ENCODE measurements at places on chromosomes 6 and 20. TPM values are rescaled to one million over a fixed set of nuclear protein-coding genes. Genes with fewer than 3 reads are reported as not detected.

GRCh38 chr6:111872401-111873177, 663 bp downstream of the FYN start:
- H3K4me3 ChIP-seq: peak overlapping the region; percentile 96
- H3K27ac ChIP-seq: peak overlapping the region; percentile 53
- DNase-seq: peak; percentile 35
- no peaks in the 10 kb centered on the region for H3K27me3 ChIP-seq

DNA sequence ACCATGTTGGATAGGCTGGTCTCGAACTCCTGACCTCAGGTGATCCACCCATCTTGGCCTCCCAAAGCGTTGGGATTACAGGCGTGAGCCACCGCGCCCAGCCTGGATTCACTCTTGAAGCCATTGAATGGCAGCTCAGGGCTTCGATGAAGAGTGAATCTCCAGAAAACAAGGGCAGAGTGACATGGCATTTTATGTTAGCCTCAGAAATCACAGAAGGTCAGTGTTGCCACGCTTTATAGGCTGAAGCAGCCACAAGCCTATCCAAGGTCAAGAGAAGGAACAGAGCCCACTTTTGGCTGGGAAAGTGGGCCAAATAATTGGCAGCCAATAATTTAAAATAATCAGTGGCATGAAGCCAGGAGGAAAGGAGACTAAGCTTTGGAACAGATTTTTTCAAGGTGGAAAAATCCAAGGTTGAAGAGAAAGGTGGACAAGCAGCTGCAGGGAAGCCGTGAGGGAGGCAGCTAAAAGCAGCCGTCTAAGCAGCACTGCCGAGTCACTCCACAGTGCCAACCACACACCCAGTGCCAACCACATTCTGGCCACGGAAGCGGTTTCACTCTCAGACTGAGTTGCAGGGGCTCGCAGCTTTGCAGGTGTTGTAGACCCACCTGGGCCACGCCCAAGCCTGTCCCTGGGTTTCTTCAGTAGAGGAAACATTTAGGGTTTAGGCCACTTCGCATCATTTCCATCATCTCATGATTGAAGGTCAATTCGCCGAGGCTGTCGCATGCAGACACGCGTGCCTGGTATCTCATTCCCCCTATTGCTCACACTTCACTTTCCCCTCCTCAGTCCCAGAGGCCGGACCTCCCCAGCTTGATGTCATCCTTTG, 17.4 kb upstream of the AVP start:
- H3K36me3 ChIP-seq: no peaks in the 10 kb centered on the region
- no peak overlapping the region for H3K4me3 ChIP-seq
- no peak for DNase-seq
- H3K27ac ChIP-seq: no peak overlapping the region
- H3K4me1 ChIP-seq: no peaks in the 10 kb centered on the region

Gene NFATC2
- 12.9 TPM for total RNA-seq

DNA sequence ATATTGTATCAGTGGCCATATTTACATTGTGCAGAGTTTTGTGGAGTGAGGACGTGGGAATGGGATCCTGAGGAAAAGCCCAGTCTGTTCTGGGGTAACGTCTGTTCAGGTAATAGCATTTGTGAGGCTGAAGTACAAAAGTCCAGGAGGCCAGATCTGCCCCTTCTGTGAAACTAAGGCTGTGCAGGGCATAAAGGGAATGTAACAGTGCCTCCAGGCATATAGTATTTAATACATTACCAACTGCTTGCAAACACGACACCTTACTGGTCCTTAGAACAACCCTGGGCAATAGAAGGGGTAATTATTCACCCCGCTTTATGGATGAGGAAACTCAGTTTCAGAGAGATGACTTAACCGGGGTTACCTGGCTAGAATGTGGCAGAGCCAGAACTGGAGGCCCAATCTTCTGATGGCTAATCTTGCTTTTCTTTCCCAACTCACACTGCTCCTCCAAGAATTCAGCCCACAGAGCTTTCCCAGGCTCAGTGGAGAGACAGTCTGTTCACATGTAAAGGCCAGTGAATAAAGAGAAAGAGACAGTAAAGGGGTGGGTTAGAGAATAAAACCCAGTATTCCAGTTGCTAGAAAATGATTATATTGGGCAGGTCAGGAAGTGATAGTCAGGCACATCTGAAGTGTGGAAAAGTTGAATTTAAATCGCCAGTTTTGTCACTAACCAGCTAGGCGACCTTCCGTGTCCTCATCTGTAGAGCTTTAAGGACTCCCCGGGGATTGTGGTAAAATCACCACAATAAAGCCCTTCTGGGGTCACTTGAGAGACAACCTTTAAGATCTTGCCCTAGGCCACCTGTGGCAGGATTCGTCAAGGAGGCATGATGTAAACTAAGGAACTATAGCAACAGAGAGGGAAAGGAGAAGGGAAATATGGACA, 280.7 kb upstream of the CITED2 start:
- no peaks in the 10 kb centered on the region for H3K4me1 ChIP-seq
- no peak for DNase-seq
- H3K4me3 ChIP-seq: no peak overlapping the region
- H3K36me3 ChIP-seq: no peaks in the 10 kb centered on the region
- H3K27me3 ChIP-seq: no peaks in the 10 kb centered on the region
- H3K27ac ChIP-seq: no peak overlapping the region

- H3K36me3 ChIP-seq: no peaks in the 10 kb centered on the region
- H3K27ac ChIP-seq: no peak overlapping the region
- H3K27me3 ChIP-seq: no peaks in the 10 kb centered on the region
- no peaks in the 10 kb centered on the region for H3K4me1 ChIP-seq
- H3K4me3 ChIP-seq: no peak overlapping the region
Measured at GRCh38 chr6:8865451-8865850, 430.1 kb upstream of the SLC35B3 start.

DNA sequence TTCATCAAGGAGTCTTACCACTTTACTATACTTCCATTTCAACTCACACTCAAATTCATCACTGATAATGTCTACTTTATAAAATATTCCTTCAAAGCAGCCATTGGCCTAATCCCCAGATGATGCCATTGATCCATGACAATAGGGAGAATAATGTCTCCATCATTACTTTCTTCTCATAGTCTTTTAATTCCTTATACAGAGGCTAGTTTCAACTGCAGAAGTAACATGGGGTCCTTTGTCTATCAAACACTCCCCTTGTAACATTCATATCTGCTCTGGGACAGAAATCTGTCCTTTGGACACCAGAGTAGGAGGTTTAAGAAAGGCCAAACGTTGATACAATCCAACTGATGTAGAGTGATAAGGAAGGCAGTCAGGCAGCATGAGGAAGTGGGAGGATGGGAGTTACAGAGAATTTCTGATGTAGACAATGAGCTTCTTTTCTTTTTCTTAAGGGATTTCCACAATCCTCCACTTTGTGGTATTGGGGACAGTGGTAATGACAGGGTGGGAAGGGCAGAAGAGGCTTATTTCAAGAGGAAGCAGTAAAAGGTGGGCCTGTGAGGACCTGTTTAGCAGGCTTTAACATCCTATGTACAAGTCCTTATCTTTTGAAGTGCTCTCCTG, 18.9 kb upstream of the HLA-DOA start:
- no peaks in the 10 kb centered on the region for H3K36me3 ChIP-seq
- no peak overlapping the region for H3K4me3 ChIP-seq
- no peak for DNase-seq

GRCh38 chr20:7714549-7714948, 225.7 kb downstream of the HAO1 start:
- no peaks in the 10 kb centered on the region for H3K27me3 ChIP-seq
- no peak overlapping the region for H3K27ac ChIP-seq
- no peaks in the 10 kb centered on the region for H3K36me3 ChIP-seq
- no peak overlapping the region for H3K4me3 ChIP-seq
- H3K4me1 ChIP-seq: no peaks in the 10 kb centered on the region
- no peak for DNase-seq

DNA sequence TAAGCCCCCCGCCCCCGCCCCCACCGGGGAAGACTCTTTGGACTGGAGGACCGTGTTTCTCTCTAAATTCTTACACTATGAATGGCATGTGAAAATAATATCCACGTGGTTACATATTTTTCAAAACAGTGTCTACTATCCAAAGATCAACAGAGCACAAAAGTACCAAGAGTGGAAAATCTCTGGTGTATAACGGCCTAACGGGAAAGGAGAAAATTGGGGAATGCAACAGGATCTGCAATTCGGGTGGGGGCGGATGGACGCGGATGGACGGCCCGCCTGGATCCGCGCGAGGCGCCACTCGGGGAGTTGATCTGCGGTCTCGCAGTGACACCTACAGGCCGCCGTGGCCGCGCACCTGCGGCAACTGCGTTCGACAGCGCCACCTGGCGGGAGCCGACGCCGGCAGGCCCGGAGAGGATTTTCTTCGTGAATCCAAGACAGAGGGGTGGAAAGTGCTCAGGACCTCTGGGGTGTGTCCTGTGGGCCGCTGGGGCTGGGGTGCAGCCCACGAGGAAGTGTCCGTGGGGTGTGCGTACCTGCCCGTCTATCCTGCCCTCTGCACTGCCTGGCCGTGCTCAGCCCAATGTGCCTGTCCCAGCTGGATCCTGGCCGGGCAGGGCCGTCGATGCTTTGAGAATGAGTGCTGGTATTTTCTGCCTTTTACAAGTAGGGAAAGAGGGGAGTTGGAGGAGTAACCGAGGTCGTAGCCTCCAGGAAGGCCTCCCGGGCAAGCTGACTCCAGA, 18.6 kb downstream of the ANKRD60 start:
- no peaks in the 10 kb centered on the region for H3K4me1 ChIP-seq
- H3K27me3 ChIP-seq: no peaks in the 10 kb centered on the region
- no peak overlapping the region for H3K4me3 ChIP-seq
- no peaks in the 10 kb centered on the region for H3K36me3 ChIP-seq

Gene CD93
- 413 TPM for total RNA-seq

DNA sequence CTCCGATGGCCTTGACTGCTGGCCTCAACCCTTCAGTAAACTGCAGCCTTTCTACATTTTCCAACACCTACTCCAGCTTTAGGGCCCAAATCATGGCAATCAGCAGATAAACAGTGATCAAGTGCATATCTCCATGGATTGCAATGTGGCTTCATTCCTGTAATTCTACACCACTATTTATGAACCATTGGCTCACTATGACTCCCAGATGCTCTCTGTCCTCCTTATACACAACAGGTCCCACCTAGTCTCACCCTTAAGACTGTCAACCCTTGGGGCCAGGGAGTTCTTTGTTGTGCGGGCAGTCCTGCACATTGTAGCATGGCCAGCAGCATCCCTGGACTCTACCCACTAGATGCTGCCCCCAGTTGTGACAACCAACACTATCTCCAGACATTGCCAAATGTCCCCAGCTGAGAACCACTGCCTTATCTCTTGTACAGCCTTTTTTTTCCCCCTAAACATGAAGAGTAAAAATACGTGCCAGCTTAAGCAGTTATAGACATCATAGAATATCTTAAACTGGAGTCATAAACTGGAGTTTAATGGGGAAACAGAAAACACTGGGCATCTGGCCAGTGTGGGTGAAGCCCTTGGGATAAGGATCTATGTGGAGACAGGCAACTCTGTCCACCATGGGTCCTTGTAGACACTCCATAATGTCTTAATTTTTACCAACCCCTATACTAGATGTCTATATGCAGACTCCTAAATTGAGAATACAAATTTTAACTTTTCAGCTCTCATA, 21.1 kb downstream of the MRPL14 start:
- H3K4me3 ChIP-seq: no peak overlapping the region
- H3K36me3 ChIP-seq: peaks cover 6% of the 10 kb centered on the region
- peak overlapping the region; percentile 89 for H3K27ac ChIP-seq
- peaks cover 37% of the 10 kb centered on the region for H3K4me1 ChIP-seq
- H3K27me3 ChIP-seq: no peaks in the 10 kb centered on the region
- DNase-seq: peak; percentile 23

DNA sequence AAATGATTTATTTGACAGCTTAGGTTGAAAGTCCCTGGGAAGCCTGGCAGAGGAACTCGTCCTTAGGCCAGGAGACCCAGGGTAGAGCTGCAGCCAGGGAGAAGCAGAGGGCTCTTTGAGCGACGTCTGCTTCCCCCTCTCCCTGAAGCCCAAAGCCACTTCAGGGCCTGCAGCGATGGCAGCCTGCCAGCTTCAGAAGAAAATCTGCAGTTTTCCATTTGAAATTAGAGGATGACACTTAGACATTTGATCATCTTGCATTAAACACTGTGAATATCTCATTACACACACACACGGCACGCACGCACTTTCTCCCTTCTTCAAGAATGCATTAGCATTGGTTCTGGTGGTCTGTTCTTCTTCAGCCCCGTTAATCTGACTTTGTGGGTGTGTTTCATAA, 96.5 kb downstream of the PLEKHG1 start:
- DNase-seq: no peak
- H3K27me3 ChIP-seq: no peaks in the 10 kb centered on the region
- H3K27ac ChIP-seq: no peak overlapping the region

- DNase-seq: peak; percentile 96
- no peaks in the 10 kb centered on the region for H3K36me3 ChIP-seq
- H3K27ac ChIP-seq: peak overlapping the region; percentile 74
- peak overlapping the region; percentile 23 for H3K4me3 ChIP-seq
- H3K27me3 ChIP-seq: no peaks in the 10 kb centered on the region
- peaks cover 25% of the 10 kb centered on the region for H3K4me1 ChIP-seq
Measured at GRCh38 chr6:54193560-54193959, 82.3 kb downstream of the MLIP start.

- H3K27me3 ChIP-seq: peaks cover 12% of the 10 kb centered on the region
- DNase-seq: no peak
- H3K36me3 ChIP-seq: no peaks in the 10 kb centered on the region
- H3K27ac ChIP-seq: no peak overlapping the region
- H3K4me3 ChIP-seq: no peak overlapping the region
- H3K4me1 ChIP-seq: no peaks in the 10 kb centered on the region
Measured at GRCh38 chr20:51218603-51219002, 195.7 kb upstream of the KCNG1 start.

GRCh38 chr6:53961679-53962370, 149.4 kb upstream of the MLIP start:
- H3K36me3 ChIP-seq: no peaks in the 10 kb centered on the region
- no peak overlapping the region for H3K4me3 ChIP-seq
- no peak for DNase-seq
- no peaks in the 10 kb centered on the region for H3K4me1 ChIP-seq
- H3K27me3 ChIP-seq: no peaks in the 10 kb centered on the region
- no peak overlapping the region for H3K27ac ChIP-seq

DNA sequence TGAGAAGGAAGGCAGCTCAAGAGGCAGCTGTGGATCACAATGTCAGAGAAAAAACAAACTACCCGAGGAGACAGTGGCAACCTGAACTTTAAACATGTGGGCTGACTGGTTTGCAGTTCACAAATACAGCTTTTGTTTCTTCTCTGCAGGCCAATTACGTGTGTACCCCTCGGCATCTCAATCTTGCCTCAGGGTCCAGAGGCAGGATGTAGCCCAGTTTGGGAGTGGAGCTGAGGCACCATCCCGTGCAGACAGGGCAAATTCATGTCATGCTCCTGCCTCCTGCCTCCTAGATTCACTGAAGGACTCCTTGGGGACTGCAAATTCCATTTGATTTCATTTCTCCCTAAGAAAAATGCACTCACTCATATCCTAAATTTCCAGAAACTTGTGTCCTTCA, 94.2 kb upstream of the KCNK16 start:
- no peaks in the 10 kb centered on the region for H3K27me3 ChIP-seq
- H3K4me1 ChIP-seq: no peaks in the 10 kb centered on the region
- H3K27ac ChIP-seq: no peak overlapping the region
- H3K4me3 ChIP-seq: no peak overlapping the region

- no peaks in the 10 kb centered on the region for H3K4me1 ChIP-seq
- no peak overlapping the region for H3K4me3 ChIP-seq
- no peak overlapping the region for H3K27ac ChIP-seq
- no peaks in the 10 kb centered on the region for H3K27me3 ChIP-seq
- H3K36me3 ChIP-seq: peaks cover 22% of the 10 kb centered on the region
Measured at GRCh38 chr6:43200541-43200940, 18.5 kb downstream of the CUL9 start.

GRCh38 chr6:43746613-43747102, 23.4 kb upstream of the VEGFA start:
- H3K4me3 ChIP-seq: no peak overlapping the region
- DNase-seq: no peak
- no peaks in the 10 kb centered on the region for H3K4me1 ChIP-seq
- H3K27ac ChIP-seq: no peak overlapping the region
- no peaks in the 10 kb centered on the region for H3K36me3 ChIP-seq
